Activated CD4-positive, alpha-beta T cell treated with anti-CD3 and anti-CD28 coated beads, Interleukin-2, Interleukin-6, amounts not matched to agents 100 ng/mL and 50 ng/mL, durations not matched to agents 16 hours and 8 hours (primary cell): ENCODE measurements at places on chromosomes 6 and 20.

DNA sequence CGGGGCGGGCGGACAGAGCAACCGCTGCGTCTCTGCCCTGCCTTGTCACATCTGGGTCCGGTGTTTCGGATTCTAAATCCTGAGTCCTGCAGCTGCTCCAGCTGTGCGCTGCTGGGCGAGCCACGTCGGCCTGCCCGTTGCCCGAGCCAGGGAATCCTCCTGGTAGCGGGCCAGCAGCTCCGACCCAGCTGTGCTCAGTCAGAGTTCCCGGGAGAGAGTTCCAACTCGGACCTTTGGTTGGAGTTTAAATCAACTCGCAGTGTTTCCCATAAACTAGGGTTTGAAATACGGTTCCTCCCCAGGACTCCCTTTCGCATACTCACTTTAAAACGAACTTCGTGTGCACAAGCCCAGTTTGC, 315 bp upstream of the PDE10A start:
- DNase-seq, result no peak

GRCh38 chr6:106735136-106735633, 105.8 kb downstream of the QRSL1 start:
- DNase-seq, result no peak

- DNase-seq, result no peak
Measured at GRCh38 chr6:75130784-75131183, 75.1 kb downstream of the COL12A1 start.

DNA sequence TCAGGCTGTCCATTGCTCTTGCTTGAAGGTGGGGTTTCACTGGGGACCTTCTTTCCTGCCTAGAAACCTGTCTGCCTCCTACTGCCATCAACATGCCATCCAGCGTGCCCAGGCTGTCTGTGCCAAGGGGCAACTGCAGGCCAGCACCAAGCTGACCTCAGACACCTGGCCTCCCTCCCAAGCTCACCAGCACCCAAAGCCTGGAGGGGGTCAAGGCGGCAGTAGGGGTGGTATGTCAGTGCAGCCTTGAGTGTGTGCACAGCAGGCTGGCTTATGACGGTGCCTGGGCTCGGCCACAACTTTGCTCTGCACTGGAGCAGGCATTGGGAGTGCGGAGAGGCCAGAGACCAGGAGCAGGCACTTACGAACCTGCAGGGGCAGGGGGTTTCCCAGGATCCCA, 149.0 kb downstream of the EYS start:
- DNase-seq, result no peak

DNA sequence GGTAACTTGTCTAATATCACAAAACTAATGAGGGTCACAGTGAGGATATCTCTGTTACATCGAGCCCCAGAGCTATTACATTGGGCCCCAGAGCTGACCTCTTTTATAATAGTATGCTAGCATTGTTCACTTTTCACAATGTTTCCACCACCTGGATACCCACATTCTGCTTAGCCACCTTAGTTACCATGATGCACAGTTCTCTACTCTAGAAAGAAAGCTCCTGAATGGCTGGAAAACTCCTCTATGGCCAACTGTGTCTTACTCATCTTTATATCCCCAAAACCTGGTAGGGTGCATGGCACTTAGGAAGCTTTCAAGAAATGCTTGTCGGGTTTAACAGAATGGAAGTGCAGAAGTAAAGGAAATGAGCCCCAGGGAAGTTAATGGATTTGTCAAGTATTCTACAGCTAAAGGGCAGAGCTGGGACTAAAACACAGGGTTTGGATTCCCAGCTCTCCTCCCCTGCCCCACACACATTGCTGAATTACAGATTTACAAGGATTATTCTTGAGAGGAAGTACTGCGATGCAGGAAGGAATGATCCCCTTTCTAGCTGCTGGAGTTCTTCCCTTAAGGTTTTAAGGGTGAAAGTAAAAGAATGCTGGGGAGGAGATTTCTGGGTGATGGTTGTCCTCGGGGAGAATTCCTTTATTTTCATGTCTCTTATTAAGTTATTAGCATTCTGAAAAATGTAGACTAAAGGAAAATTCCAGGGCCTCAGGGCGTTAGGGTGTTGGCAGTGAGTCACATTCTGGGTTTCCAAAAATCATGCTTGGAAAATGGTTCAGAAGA, 16.1 kb upstream of the HINT3 start:
- DNase-seq, result no peak

DNA sequence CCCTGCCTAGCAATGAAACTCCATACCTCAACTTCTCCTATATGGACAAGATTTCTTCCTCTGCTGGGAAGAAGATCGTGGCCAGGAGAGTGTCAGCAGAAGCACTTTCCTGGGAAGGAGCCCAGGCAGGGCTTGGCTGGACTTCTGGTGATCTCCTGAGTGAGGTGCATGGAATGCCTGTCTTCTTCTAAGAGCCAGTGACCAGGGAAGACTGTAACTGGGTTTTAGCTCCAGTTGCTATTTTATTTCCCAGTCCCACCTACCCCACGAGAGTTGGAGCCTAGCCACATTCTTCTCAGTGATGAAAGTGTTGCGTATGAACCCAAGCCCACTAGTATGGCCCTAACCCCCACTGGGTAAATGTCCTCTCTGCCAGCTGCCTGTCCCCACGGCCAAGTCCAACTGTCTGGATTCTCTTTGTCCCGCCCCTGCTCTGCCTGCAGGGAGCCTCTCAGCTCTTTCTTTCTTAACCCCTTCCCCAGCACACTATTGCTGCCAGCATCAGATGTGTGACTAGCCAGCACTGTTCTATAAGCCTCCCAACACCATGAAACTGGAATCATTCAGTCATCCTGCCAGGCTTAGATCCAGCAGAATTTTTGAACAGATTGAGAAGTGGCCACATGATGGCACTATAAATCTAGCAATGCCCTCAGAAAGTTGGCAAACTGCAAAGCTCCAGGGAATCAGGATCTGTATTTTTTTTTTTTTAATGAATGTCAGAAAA, 69.8 kb upstream of the FAM184A start:
- DNase-seq, result peak; percentile 49

- no peak for DNase-seq
Measured at GRCh38 chr6:12196326-12196936, 93.7 kb upstream of the EDN1 start.

- DNase-seq, result no peak
Measured at GRCh38 chr6:167226791-167227190, 64.3 kb upstream of the UNC93A start.

DNA sequence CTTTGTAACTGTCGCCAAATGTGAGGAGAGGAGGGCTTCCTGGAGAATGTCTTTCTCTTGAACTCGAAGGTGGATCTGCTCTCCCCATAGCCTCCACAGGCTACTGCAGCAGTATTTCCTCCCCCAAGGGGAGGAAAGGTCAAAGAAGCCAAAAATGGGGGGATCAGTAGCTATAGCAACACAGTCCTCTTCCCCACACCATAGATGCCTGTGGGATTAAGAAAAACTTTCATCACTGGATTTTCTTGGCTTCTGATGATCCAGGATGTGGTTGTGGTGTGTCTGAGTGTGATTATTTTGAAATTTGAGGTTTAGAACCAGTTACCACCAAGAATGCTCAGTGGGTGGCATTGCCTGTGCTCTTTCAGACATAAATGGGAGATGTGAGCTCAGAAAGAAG, 140.1 kb upstream of the SPACA1 start:
- peak; percentile 61 for DNase-seq

DNA sequence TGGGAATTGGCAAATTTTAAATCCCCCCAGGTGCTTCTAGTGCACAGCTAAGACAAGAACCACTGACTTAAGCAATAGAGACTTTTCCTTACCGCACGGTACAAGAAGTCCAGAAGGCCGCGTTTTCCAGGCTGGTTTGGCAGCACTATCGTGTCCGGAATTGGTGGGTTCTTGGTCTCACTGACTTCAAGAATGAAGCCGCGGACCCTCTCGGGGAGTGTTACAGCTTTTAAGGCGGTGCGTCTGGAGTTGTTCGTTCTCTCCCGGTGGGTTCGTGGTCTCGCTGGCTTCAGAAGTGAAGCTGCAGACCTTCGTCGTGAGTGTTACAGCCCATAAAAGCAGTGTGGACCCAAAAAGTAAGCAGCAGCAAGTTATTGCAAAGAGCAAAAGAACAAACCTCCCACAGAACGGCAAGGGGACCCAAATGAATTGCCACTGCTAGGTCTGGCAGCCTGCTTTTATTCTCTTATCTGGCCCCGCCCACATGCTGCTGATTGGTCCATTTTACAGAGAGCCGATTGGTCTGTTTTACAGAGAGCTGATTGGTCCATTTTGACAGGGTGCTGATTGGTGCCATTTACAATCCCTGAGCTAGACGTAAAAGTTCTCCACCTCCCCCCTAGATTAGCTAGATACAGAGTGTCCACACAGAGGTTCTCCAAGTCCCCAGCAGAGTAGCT, 264.5 kb downstream of the PREX1 start:
- DNase-seq, result no peak

DNA sequence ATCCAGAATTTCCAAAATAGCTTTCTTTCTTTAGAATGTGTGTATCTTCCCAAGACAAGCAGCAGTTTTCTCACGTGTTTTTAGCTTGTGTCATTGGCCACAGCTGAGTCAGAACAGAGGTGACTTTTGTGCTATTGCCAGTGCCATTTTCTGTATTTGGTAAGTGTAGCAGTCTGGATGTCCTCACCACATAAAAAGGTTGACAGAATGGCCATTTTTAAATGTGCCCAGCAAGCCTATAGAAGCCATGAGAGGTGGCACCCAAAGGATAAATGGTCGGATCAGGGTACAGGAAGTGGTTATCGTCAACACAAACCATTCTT, 269.5 kb upstream of the HSF2 start:
- no peak for DNase-seq

- no peak for DNase-seq
Measured at GRCh38 chr20:40282541-40282940, 406.5 kb downstream of the MAFB start.

- DNase-seq, result no peak
Measured at GRCh38 chr6:18561037-18561750, 174.0 kb downstream of the RNF144B start.

DNA sequence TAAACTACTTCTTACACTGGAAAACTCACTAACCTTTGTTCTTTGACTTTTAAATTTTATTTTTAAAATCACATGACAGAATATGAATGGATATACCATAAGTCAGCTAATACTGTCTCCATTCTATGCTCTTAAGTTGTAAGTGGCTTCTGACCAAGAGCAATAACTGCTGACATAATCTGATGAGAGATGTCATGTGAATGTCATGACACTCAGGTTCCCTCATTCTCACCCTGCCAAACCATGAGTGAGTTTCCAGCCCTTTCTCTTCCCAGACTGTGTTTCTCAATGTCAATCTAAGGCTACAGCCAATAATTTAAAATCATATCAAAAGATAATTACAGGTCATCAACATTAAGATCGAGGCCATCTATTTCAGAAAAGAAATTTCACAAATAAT, 39.7 kb downstream of the KIF16B start:
- DNase-seq, result no peak

DNA sequence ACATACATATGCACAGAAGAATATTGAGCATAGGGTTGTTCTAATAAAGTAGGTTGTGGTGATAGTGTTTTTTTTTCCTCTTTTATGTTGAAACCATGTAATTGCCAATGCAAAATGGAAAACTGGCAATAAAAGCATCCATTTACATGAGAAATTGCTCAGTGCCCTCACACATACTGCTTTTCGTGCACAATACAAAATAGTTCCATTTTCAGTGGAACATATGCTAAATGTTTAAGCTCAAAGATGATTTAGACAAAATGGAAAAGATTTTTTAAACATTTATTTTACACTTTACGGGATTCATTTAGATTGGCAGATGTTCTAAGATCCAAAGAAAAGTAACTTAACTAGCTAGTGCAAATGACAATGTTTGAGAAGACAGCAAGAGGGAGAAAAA, 678.1 kb upstream of the MANEA start:
- no peak for DNase-seq

DNA sequence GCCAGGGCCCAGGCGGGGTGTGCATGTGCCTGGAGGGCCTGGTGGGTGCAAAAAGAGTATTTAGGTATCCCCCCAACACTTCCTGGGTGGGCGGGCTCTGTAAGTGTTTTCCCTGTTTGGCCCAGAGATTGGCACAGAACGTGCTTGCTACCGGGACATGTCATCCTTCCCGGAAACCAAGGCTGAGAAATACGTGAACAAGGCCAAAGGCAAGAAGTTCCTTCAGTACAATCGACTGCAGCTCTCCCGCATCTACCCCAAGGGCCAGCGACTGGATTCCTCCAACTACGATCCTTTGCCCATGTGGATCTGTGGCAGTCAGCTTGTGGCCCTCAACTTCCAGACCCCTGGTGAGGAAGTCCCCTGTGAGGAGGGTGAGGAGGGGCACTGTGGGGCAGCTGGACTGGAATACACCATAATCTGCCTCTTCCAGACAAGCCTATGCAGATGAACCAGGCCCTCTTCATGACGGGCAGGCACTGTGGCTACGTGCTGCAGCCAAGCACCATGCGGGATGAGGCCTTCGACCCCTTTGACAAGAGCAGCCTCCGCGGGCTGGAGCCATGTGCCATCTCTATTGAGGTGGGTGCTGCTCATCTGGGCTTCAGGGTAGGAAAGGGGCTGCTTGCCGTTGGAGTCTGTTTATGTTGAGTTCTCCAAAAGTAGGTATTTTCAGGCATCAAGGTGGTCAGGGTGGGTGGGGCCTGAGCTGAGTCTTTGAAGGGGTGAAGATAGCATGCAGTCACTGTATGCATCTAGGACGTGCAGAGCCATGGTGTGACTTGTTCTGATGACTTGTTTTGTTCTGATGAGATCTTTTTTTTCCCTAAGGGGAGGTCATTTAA, 35.2 kb downstream of the PLCG1 start:
- no peak for DNase-seq

DNA sequence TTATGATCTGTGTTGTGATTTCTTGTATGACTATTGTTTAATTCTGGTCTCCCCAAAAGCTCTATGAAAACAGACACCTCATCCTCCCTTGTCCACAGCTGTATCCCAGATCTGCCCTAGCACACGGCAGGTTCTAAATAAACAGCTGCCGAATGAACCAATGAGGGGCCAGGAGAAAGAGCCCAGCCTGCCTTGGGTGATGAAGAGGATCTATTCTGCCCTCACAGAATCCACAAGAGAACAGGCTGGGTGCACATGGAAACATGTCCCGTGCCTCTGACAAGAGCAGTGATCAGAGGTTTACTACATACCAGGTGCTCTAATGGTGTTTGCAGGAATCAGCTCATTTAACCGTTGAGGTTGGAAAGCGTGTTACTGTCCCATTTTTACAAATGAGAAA, 15.6 kb upstream of the TLDC2 start:
- DNase-seq, result no peak

DNA sequence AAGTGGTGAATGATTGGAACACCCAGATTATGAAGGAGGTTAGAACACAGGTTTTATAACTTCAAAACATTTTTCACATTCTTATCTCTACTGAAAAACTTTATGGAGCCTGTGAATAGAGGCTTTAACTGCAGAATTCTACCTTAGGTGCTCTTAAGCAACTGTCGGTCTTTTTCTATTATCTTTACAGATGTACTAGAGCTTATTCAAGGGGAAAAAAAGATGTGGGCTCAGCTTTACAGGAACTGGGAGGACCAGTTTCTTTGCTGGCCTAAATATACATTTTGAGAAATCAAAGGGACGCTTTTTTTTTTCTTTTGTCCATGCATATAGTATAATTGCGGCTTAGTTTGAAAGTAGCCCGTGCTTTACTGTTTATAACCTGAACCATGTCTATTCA, 58.9 kb downstream of the UST start:
- DNase-seq, result no peak

GRCh38 chr6:38773338-38773737, 58.2 kb downstream of the DNAH8 start:
- peak; percentile 45 for DNase-seq

GRCh38 chr20:25049261-25050060, 8.5 kb downstream of the ACSS1 start:
- DNase-seq, result no peak
